ENCODE measurements at places on chromosomes 7 and 10.

DNA sequence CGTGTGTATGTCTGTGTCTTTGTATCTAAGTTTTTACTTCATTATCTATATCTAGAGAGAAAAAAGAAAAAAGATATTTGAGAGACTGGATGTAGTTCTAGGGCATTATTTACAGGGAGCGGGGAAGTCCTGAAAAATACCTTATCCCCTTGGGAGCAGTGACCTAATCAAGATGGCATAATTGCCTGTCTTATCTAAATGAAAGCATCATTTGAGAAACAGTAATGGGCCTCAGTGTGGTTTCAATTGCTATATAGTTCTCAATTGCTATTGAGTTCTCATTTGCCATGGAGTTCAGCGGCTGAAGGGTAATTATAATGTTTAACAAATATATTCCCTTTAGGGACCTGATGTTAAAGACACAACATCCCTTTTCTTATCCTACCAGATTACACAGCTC is 216.5 kb downstream of the PLXNA4 start:
- no peak for DNase-seq

DNA sequence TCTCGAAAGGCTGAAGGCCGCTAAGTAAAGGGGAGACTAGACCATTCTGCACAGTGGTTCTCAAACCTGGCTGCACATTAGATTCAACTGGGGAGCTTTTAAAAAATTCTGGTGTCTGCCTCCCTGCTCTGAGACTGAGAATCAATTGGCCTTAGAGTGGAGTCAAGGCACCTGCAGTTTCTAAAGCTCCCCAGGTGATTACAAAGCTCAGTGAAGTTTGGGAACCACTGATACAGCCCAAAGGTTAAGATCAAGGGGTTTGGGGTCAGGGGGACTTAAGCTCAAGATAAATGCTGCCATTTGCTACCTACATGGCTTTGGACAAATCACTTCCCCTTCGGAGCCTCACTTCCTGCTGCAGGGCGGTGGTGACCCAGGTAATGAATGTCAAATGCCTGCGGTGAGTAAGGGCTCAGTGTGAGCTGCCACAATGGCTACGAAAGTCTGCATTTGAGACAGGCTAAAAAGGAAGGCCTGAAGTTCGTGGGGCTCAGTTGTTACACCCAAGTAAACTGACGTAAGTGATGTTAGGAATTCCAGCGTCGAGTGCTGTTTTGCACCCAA is 72.3 kb downstream of the TLL2 start:
- no peak for DNase-seq

- DNase-seq = no peak
Measured at GRCh38 chr7:93051660-93052059, 66.1 kb downstream of the SAMD9 start.

DNA sequence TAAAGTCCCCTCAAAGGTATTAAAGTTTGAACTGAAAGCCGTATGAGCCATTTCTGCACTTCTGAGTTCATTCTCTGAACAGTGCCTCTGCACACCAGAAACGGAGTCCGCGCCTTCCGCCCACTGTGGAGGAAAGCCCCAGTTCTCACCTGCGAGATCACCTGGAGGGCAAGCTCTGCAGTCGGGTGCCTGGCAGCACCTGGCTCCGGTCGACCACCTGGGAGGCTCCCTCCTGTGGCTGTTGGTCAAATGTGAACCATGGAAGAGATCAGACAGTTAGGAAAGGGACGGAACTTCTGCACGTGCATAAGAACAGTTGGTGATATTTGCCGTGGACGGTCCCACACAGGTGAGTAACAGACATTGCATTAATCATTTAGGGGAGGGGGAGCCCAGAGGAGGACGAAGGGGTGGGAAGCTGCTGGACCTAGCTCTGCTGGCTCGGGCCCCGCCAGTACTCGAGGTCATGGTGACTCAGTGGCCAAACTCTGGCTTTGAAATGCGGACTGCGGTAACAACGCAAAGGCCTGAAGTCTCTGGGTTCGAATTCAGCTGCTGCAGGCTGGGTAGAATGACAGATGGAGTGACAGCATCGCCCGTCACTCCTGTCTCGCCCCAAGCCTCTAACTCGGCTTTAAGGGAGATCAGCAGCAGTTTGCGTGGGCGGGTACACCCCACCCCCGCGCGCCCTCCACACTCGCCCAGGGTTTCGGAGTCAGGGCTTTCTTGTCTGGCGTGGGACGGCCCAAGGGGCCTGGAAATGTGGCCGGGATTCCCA is 1.7 kb upstream of the DPYSL4 start:
- no peak for DNase-seq

DNA sequence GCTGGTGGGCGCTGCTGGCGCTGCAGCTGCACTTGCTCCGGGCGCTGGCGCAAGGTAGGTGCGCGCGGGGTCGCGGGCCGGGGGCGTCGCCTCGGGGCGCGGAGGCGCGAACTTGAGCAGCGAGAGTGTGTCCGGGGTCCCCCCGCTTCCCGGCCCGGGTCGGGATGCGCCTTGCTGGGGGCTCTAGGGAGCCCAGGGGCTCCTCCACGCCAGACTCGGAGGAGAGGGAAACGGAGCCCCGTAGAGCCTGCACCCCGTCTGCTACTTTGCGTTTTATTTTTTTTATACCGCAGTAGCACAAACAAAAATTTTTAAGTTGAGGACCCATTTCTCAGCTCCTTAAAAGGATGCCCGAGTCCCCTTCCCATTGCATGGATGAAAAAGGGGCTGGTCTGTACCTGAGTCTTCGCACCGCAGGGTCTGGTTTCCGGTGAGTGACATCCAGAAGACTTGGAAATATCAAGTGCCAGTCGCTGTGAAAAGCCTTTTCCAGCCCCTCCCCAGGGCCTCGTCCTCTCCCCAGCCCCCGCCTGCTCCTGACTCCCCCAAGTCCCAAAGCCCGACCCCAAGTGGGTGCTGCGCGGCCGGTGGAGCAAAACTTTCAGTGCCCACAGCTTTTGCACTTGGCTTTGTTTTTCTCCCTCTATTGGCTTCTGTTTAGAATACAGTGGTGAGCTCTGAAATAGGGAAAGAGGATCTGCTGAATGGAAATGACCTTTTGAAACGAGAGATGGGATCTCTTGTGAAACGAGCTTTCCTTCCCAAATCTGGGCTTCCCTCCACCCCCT is 973 bp downstream of the SDK1 start:
- DNase-seq = no peak

DNA sequence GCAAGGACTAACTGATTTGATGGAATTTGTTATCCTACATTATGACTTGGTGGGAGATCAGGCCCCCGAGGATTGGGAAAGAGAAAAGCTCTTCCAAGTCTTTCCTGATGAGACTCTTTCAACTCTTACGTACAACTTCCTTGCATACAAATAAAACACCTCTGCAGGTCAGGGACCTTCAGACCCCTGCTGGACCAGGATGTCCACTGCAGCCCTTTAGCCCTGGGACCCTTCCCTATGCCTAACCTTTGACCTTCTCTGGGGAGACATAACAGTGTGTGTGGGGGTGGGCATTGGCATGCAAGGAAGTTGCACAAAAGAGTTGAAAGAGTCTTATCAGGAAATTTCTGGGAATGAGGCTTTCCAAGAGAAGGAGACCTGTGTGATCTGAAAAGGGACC is 859.4 kb downstream of the TYW1 start:
- DNase-seq = no peak

DNA sequence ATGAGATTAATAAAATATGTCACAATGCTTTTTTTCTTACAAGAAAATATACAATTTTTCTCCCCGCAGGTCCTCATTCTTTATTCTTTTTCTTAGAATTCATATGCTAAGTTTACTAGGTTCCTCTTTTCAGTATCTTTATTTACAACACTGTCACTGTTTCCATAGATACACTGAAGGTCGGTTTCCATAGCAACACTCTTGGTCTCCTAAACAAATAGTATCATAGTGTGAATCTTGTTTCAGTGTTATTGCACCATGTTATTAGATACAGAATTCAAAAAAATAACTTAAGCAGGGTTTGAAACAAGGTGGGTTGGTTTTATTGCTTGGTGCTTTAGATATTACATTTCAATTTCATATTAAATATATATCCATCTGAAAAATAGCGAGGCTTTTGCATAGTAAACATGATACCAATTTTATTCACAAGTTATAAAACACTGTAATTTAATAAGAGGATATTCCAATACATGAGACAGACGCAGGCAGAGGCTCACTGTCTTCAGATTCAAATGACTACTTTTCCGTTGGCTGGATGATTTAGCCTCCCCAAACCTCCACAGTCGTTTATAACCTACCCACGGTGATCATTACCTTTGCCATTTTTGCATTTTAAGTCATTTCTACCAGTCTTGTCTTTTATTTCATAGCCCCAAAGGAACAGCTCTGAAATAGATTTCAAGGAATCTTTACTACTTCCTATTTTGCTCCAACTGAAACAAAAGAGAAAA is 88.9 kb upstream of the KLF6 start:
- DNase-seq = no peak

GRCh38 chr10:4431114-4431863 is 394.7 kb upstream of the AKR1E2 start:
- no peak for DNase-seq

DNA sequence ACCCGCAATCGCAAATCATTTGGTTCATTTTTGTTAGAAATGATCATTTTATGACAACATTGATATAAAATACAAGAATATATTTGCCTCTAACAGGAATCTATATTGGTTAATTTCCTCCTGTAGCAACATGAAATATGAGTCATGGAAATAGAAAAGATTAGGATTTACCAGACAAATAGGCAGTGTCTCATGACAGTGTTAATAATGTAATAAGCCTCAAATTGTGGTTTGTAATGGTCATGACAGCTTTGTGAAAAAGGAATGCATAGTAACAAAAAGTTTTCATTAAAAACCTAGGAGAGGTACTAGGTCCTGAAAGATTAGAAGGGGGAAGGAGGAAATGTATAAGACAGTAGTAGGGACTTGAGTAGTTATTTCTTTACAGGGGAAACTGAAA is 7.9 kb upstream of the SLK start:
- DNase-seq = no peak

DNA sequence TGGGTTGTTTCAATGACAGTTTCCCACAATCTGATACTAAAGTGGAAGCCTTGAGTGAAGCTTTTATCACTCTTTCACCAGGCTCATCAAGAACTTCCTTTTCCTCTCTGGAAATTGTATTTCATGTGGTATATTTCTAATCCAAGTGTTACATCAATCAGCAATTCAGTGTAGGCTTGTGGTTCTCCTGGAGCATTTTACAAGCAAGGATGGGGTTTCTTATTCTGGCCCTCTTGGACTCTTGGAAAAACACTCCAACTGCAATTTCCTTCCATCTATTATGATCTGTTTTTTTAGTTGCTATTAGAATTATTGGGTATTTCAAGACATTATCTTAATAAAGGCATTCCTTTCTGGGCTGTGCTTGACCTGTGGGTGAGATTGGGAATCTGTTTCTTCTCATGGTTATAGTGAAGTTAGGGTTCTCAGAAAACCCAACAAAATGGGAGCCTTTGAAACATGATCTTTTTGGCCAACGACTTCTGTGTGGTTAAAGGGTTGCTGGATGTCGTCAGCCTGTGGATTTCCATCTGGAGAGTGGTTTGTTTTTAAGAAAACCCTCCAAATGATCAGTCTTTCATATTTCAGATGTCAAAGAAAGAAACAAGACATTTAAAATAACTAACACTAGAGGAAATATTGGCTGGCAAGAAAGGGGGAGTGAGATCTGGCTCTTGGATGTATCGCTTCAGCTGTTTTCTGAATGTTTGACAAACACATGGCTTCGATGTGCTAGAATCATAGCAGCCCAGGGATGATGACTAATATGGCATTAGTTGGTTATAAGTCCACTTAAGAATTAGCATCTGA is 540.2 kb downstream of the LRMDA start:
- DNase-seq = no peak

DNA sequence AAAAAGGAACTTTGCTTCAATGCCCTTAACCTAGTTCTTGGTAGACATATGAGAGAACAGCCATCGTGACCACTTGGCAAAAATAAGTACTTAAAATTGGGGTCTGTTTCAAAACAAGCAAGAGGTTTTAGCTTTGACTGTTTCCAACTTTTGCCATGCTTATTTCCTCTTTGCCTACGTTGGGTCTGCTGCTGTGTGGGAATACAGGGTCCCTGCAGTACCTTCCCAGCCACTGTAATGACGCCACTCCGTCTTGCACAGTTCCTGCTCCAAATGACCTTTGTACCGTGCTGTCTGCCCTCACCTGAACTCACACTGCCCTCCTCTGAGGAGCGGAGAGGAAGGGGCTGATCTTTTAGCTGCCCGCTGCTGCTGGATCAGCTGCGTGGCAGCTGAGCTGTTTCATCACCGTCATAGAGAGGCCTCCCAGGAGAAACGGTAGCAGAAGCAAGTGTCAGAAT is 133.1 kb downstream of the MAPK8 start:
- DNase-seq = no peak

DNA sequence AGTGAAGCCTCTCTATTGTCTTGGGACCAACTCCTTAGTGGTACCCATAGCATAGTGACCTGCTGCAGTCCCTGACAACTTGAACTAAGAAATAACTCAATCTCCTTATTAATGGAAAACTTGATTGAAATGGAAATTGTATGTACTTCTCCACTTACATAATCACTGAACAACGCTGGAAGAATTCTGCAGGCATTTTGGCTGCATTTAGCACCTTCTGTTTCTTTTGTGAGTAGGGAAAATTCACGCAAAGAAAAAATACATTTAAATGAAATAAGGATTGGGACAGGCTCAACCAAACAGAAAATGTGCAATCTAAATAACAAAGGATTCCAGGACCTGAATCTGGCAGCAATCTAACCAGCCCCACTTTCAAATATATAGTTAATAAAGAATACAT is 126.9 kb upstream of the GHITM start:
- DNase-seq = no peak

GRCh38 chr10:129448086-129448485 is 19.0 kb upstream of the MGMT start:
- DNase-seq = no peak

DNA sequence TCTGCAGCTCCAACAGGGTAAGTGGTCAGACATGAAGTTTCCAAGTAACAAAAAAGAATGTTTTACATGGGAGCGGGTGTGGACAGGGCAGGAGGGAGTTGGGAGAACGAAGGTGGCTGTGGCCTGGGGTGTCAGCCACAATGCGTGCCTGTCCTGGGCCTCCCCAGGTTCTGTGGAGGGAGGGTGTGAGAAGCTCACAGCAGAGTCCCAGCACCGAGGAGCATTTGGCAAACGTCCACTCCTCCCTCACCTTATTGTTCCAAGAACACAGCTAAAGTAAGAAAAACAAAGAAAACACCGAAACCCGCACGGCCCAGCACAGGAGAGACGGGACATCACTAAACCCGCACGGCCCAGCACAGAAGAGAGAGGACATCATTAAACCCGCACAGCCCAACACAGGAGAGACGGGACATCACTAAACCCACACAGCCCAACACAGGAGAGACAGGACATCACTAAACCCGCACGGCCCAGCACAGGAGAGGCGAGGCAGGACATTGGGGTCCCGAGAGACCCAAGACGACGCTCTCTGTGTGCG is 226.4 kb downstream of the MAD1L1 start:
- DNase-seq = no peak

- peak; percentile 35 for DNase-seq
Measured at GRCh38 chr7:36473454-36474282, 84.0 kb downstream of the ANLN start.

- DNase-seq = peak; percentile 25
Measured at GRCh38 chr10:96587264-96588059, 650 bp upstream of the TM9SF3 start.

All from stimulated activated CD4-positive, alpha-beta T cell treated with anti-CD3 and anti-CD28 coated beads, Interleukin-4, amount 100 ng/mL, for 48 hours (primary cell).